ENCODE measurements at places on chromosomes 1 and 21.

DNA sequence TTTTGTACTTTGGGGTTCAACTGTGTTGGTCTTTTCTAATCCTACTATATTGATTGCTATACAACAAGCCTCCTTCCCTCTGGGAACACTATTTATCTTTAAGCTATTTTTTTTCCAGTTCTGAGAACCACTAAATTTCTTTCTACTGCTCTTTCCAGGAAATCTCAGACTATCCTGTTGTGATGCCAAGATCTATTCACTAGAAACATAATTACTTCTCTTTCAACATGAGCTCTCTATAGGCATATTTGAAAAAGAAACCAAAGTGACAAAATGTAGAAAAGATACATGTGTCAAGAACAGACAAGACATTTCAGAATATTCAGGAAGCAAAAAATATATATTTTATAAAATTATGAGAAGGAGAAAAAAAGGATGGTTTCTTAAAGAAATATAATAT is 82.9 kb downstream of the SLC44A5 start:
- no peak for DNase-seq

GRCh38 chr1:16151196-16151994 is 4.5 kb downstream of the EPHA2 start:
- peak; percentile 56 for DNase-seq

- DNase-seq: no peak
These were observed 8.3 kb downstream of the TGFBR3 start for GRCh38 chr1:91877574-91878208.

GRCh38 chr1:66331658-66332547 is 202.1 kb upstream of the SGIP1 start:
- peak; percentile 88 for DNase-seq

- no peak for DNase-seq
These were observed 298.1 kb upstream of the POU3F1 start for GRCh38 chr1:38344716-38345115.

DNA sequence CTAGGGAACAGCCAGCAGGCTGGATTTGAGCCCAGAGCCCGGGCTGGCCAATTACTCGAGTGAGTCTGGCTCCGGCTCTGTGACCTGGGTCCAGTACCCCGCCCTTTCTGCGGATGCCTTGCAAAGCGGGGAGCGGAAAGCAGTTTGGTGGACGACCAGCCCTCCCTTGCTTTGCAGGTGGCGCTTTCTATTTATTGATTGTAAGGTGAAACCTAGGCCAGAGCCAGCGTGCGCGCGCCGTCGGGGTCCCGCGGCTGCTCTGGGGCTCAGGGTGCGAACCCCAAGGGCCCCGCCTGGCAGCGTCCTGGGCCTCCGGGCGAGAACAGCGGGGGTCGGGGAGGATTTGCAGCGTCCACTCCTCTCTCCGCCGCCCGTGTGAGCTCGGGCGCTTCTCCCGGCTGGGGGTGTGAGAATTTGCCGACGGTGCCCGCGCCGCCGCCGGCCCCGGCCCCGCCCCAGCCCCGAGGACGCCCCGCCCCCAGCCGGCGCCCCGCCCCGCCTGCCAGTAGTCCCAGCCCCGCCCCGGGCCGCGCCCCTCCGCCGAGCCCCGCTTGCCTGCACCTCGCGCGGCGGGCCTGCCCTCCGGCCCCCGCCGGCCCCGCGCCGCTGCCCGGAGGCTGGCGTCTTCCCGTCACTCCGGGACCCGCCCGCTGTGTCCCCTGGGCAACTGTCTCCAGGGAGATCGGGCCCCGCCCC is 37.6 kb downstream of the PIK3CD start:
- DNase-seq: peak; percentile 64

- DNase-seq: peak; percentile 84
These were observed 52.3 kb downstream of the BCAR3 start for GRCh38 chr1:93629101-93630059.

DNA sequence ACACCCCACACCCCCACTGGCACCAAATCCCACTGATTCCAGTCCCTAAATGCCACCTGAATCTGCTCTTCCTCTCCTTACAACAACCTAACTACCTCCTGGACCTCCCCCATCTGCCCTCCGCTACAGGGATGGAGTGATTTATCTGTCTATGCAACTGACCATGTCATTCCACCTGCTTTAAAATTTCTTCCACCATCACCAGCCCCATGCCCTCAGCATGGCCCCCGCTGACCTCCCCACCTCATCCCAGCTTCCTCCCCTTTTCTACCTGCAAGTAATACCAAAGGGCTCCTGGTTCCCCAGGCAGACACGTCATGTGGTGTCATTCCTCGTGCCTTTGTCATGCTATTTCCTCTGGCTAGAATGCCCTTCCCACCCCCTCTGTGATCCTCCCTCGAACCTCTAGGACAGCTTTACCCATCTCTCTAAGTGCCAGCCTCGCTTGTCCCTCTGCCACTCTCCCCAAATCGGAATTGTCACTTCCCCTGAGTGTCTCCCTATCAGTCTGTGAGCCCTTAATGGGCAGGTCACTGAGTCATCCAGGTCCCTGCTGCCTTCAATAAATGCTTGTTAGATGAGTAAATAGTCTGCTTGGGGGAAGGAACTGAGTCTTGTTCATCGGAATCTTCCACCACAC is 3.7 kb downstream of the GJB4 start:
- peak; percentile 23 for DNase-seq

DNA sequence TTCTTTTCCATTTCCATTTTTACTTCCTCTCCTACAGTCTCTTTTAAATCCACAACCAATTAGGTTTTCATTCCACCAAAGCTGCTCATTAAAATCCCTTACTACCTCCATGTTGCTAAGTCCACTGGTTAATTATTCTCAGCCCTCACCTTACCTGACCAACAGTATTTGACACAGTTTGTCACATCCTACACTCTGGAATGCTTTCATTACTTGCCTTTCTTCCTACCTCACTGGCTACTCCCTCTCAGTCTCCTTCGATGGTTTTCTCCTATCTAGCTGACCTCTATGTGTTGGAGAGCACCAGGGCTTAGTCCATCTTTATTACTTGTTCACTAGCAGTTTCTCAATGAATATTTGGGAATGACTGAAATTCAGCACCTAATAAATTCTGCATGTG is 78.6 kb downstream of the NME7 start:
- no peak for DNase-seq

DNA sequence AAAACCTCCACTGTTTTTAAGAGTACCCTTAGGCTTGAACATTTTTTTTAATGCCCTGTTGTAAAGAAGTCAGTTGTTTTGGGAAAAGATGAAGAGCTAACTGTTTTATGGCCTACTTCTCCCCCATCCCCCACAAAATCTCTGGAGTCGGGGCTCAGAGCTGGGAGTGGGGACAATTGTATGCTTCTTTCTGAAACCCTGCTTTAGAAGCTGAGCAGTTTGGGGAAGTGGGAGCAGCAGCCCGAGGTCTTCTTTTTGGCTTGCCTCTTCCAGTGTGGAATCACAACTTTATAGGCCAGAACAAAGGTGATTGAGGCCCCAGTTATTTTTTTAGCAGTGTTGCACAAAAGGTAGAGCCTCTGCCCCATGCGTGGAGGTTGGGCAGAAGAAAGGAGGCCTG is 25.2 kb downstream of the PPP2R5A start:
- DNase-seq: no peak

DNA sequence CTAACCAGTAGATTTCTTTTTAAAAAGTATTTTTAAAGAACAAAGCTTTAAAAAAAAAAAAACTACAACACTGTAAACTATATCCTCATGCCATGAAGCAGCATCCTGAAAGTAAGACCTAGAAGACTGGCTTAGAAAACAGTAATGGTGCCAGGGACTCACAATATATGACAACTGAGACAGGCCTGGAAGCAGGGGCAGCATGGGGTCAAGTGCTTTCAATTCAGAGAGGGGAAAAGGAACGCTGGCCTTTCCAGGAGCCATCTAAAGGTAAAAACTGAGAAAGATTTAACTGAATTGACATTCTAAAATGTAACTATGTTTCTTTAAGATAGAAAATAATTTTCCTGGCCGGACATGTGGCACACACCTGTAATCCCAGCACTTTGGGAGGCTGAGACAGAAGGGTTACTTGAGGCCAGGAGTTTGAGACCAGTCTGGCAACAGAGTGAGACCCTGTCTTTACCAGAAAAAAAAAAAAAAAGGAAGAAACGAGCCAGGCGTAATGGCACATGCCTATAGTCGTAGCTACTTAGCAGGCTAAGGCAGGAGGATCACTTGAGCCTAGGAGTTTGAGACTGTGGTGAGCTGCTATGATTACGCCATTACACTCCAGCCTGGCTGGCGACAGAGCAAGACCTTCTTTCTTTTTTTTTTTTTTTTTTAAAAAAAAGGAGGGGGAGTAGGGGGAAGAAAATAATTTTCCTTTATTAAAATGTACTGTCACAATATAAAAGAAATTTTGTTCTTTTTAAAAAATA is 54.1 kb downstream of the SLC35D1 start:
- no peak for DNase-seq

Measured in astrocyte of the spinal cord (primary cell).